ENCODE measurements at places on chromosomes 11 and 22.

- DNase-seq: no peak
Observed at GRCh38 chr11:71221201-71221600, 31.2 kb downstream of the SHANK2 start.

DNA sequence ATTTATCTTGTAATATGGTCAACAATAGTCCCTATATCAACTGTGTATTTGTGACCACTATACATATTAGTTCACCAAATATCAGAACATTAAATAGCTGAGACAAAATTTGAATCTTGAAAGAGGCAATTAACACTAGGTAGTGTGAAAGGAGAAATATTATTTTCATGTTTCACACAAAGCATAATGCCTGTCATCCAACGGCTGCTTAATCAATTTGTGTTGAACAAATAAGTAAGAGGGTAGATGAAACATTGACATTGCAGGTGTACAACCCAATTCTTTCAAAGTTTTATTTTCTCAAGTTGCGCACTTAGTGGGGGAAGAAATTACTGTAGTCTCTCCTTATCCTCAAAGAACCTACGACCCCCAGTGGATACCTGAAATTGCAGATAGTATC is 3.4 kb upstream of the OR8I2 start:
- no peak for DNase-seq

GRCh38 chr22:27429476-27429875 is 372.1 kb downstream of the MN1 start:
- no peak for DNase-seq

- DNase-seq: no peak
Observed at GRCh38 chr11:88680806-88681205, 343.3 kb upstream of the CTSC start.

GRCh38 chr11:70077411-70078094 is 564 bp upstream of the ANO1 start:
- DNase-seq: no peak

GRCh38 chr11:70503468-70504221 is 105.3 kb downstream of the CTTN start:
- no peak for DNase-seq

- no peak for DNase-seq
Observed at GRCh38 chr11:45812581-45813548, 7.9 kb downstream of the SLC35C1 start.

DNA sequence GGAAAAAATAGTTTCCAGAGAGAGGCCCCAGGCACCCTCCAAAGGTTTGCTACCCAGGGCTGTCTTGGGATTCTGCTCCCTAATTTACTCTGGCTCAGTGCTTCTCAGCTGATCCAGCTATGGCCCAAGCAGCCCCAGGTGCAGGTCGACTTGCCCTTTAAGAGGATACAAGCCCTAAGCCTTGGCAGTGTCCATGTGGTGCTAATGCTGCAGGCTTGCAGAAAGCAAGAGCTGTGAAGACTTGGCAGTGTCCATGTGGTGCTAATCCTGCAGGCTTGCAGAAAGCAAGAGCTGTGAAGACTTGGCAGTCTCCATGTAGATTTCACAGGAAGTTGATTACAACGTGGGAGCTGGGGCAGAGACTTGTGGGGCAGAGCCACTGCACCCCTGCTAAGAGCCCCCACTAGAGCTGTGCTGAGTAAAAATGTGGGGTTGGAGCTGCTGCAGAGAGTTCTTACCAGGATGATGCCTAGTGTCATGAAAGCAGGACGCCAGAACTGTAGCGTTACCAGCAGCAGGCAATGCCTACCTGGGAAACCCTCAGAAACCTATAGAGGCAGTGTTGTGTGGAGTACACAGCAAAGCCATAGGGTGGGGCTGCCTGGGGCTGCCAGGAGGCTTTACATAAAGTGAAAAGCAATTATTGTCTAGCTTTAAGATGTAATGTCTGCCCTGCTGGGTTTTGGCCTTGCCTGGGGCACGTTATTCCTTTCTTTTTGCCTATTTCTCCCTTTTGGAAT is 16.1 kb upstream of the OR52K1 start:
- no peak for DNase-seq

DNA sequence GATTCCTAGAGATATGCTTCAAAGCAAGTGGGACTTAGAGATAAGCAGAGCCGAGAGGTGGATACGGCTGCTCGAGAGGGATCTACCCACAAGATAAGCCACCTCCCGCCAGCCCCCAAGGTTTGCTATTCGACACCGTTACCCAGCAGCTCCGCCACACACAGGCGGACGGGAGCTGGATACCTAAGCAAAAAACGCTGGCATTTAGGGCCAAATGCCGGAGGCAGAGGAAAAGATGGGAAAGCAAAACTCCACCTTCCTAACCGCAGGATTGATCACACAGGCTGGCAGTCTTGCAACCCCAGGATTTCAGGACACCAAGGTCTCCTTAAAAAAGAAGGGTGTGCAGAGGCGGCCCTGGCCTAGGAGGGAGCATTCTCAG is 709 bp downstream of the FTH1 start:
- DNase-seq: no peak

DNA sequence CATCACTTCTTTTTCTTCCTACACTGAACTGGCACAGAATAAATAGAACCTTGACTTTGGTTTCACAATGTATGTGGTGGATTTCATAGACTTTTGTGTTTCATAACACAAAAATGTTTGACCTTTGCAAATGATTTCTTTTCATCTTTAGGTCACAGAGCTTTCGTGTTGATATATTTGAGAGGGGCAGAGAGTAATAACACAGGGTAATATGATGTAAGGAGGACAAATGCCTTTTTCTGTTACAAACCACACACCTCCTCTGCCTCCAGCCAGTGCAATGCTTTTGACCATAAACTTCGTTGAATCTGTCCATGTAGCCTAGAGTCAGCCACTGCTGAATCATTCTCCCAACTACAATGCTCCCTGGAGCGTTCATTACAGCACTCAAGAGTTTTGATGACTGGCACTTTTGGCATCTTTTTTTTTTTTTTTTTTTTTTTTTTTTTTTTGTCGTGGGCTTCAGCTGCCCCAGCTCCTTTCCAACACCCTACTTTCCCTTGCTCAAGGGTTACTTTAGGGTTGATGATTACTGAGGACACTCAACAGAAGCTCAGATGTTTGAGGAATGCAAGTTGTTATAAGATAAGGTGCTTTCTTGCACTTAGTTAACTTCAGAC is 11.4 kb upstream of the CAT start:
- no peak for DNase-seq

- DNase-seq: peak; percentile 87
Observed at GRCh38 chr22:24156913-24157821, 24.1 kb upstream of the SUSD2 start.

- DNase-seq: peak; percentile 55
Observed at GRCh38 chr22:28129319-28129962, 210.4 kb upstream of the PITPNB start.

DNA sequence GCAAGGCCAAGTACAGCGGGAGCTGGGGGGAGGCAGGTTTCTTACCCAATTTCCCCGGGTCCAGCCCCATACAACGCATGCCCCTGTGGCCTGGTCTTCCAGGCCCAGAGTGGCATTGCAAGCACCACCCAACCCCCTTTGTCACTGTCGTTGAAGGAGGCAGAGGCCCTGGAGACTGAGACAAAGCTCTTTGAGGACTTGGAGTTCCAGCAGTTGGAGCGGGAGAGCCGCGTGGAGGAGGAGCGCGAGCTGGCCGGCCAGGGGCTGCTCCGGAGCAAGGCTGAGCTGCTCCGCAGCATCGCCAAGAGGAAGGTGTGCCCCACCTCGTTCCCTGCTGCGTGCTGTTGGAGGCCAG is 27.8 kb downstream of the PHLDB1 start:
- no peak for DNase-seq

- no peak for DNase-seq
Observed at GRCh38 chr11:81345609-81346008, 1388.1 kb downstream of the FAM181B start.

DNA sequence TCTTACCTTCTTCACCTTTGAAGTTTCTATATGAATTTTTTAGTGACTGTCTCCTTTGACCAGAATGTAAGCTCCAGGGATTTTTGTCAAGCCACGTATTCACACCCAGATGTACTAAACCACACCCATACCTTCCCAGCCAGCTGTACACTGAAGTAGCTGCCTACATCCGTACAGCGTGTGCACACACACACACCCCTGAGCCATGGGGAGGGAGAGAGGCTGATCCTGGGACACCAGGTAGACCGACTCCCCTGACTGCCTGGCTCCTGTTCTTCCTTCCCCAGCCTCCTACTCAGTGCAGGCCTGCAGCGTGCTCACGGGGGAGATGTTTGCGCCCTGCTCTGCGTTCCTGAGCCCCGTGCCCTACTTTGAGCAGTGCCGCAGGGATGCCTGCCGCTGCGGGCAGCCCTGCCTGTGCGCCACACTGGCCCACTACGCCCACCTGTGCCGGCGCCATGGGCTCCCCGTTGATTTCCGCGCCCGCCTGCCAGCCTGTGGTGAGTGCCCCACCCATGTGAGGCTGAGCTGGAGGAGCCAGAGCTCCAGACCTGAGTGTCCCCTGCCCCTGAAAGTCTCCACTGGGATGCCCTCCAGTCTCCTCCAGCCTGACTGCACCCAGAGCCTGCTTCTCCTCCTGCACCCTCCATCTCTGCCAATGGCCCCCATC is 25.9 kb downstream of the OTOG start:
- no peak for DNase-seq

DNA sequence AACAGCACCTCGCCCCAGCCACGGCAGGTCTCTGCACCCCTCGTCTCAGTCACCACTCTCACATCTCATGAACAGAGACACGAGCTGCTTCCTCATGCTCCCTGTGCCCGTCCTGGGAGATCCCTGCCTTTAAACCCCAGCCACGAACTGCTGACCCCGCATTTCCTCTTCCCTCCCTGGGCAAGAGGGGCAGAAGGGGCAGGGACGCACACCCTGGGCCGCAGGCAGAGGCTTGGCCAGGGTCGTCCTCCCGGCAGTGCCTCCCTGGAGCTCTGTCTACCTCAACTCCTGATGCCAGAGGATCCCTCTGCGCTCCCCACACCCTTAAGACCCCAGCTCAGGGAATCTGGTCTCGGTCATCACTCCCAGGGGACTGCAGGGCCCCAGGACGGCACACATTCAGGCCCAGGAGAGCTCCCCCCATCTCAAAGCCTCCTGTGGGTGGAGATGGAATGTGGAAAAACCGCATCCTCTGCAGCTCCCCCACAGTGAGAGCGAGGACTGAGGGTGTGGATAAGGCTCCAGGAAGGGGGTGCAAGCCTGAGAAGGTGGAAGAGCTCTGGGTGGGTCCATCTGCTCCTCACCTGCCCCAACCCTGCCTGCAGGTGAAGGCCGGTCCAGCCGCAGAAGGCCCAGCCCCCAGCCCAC is 1.2 kb downstream of the BID start:
- DNase-seq: no peak

DNA sequence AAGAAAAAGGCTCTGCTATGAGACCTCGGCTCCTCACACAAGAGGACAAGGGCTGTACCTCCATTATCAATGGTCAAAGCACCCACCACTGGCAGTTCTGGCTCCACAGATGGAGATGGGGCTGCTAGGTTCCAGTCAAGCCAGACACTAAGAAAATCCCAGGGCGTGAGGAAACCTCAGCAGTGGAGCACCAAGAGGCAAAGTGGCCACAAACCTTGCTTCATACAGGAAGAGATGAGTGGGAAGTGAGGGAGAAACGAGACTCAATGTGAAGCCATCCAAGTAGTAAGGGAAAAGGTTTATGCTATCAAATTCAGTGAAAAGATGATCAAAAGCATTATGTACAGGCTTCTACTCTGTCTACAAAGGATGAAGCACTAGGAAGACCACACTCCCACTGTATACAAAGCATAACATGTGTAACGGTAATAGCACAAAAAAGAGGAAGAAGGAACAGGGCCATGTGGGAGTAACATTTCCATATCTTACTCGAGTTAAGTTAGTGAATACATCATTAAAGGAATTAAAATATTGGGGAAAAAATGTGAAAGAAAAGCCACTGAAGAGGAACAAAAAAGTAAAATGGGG is 27.0 kb downstream of the POLDIP3 start:
- no peak for DNase-seq

GRCh38 chr11:67314218-67314617 is 10.9 kb downstream of the SSH3 start:
- DNase-seq: no peak

GRCh38 chr22:40263191-40263590 is 83.1 kb upstream of the ADSL start:
- no peak for DNase-seq
